ENCODE measurements at places on chromosomes 1 and 21. TPM values are rescaled to one million over a fixed set of nuclear protein-coding genes. Genes with fewer than 3 reads are reported as not detected.
A peak's percentile ranks its signal among the peaks of the same experiment; 100 is the strongest.

DNA sequence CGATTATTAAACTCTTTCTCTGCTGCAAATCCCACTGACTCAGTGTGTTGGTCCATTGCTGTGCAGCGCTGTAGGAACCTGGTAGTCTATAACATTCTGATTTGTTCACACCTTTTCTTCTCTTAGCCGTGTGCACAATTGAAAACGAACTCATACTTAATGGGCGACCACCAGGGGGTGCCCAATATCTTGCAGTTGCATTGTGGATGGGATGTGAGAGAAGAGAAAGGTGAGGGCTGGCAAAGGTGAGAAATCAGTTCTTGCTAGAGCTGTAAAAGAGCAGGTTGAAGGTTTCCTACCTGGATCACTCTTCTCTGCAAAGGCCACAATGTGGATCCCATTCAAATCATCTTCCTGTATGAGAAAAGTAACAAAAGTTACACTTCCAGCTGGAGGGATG is 51.0 kb downstream of the CASQ2 start:
- DNase-seq: peak; percentile 28

Gene OPTC
- not detected for total RNA-seq

Gene S100A12
- total RNA-seq: not detected

Gene DMBX1
- not detected for total RNA-seq

- no peak for DNase-seq
These were observed 15.8 kb downstream of the OR14I1 start for GRCh38 chr1:248686815-248687214.
